ENCODE measurements at places on chromosomes 1 and 21. TPM values are rescaled to one million over a fixed set of nuclear protein-coding genes. Genes with fewer than 3 reads are reported as not detected.

GRCh38 chr21:14241297-14241696 is 25.3 kb downstream of the RBM11 start:
- no peak for DNase-seq

KRTAP11-1 gene
- not detected for total RNA-seq

CLCNKA gene
- not detected for total RNA-seq

DNA sequence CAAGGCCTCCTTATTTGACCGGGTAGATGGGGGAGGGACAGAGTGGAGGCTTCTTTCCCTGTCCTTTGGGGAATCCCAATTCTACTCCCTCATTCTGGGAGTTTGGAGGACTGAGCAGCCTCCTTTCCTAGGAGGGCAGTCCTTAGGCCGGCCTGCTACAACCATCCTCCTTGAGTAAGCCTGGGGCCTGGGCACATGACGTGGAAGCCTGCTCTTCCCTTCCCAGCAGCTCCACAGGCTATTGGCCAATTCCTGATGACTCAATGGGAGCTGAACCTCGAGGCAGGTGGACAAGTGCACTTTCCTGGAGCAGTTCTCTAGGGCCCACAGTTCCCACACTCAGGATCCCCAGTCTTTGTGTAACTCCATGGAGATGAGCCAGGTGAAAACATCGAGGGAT is 3.1 kb downstream of the KCNA10 start:
- DNase-seq: no peak

GRCh38 chr1:154459080-154459479 is 42.9 kb upstream of the TDRD10 start:
- DNase-seq: no peak

- DNase-seq: no peak
Measured at GRCh38 chr1:206769304-206769731, 1.3 kb upstream of the IL19 start.

- DNase-seq: no peak
Measured at GRCh38 chr1:10795276-10796021, 997 bp downstream of the CASZ1 start.

- peak; percentile 94 for DNase-seq
Measured at GRCh38 chr1:51736702-51737101, 119.8 kb downstream of the OSBPL9 start.

GRCh38 chr1:88266051-88266450 is 418.0 kb upstream of the PKN2 start:
- DNase-seq: no peak

NBPF4 gene
- total RNA-seq: not detected

WNT4 gene
- total RNA-seq: 0.39 TPM

DNA sequence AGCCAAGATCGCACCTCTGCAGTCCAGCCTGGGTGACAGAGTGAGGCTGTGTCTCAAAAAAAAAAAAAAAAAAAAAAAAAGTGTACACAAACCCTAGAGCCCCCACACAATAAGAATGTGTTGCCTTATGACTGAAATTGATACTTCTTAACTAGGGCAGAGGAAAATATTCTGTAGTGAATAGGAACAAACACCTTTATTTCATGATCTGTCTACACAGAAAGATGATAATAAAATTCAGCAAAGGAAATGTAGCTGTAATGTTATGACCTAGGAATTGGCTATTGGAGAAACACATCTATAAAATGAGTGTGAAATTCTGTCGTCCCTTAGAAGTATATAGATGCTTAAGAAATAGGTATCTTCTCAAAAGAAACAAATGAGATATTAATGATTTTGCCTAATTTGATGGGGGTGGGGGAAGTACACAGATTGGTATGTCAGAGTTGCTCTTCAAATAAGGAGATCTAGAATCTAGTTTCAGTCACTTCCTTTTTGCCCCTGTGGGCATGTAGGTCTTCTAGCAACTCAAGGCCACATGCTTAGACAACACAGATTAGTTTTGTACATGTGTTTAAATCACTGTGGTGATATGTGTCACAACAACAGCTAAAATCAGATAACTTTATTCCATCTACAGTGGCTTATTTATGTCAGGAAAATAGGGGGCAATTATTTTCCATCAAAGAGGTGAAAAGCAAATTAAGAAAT is 10.7 kb upstream of the GPR25 start:
- DNase-seq: no peak

ITPKB gene
- 31.6 TPM for total RNA-seq

AIRE gene
- total RNA-seq: not detected

- no peak for DNase-seq
Measured at GRCh38 chr1:157399343-157399983, 152.9 kb downstream of the FCRL5 start.

GRCh38 chr1:228275430-228276173 is 67.8 kb downstream of the OBSCN start:
- DNase-seq: peak; percentile 69

B3GALT5 gene
- not detected for total RNA-seq

- no peak for DNase-seq
Measured at GRCh38 chr1:78607334-78607927, 12.8 kb upstream of the IFI44L start.

- DNase-seq: no peak
Measured at GRCh38 chr1:33219886-33220661, 36.2 kb upstream of the ZNF362 start.

Measured in dermis microvascular lymphatic vessel endothelial cell (primary cell).